ENCODE measurements at places on chromosomes 12 and 14.

GRCh38 chr14:31255286-31255685 is 47.7 kb upstream of the HECTD1 start:
- DNase-seq: no peak

DNA sequence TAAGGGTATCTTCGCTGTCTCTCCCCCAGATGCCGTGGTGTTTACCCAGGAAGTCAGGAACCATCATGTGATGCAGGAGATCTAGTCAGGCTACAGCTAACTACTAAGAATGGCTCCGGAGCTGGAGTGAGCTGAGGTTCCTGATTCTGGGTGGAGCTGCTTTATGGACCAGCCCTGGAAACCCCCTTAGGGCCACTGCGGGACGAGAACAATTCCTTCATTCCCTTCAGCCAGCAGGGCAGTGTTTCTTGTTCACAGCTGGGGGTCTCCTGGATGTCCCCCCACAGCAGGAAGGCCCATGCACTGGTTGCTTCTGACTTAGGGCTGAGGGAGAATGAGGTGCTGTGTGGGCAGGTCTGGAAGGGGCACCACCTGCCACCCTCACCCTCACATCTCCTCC is 199.3 kb downstream of the ADGRD1 start:
- DNase-seq: no peak

DNA sequence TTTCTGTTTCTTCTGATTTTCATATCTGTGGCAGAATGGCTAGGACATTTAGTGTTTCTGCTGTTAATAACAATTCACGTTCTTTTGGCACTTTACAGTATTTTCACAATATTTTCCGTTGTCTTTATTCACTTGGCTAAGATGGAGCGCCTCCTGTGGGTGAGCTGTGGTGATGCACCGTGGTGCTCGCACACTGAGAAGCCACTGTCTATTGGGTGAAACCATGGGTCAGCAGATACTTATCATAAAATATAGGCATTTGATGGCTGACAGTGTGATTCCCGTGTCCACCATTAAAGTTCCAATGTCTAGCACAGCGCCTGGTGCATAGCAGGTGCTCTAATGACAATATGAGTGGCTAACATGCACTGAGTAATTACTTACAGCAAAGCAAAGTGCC is 141.8 kb downstream of the VRK1 start:
- DNase-seq: no peak

DNA sequence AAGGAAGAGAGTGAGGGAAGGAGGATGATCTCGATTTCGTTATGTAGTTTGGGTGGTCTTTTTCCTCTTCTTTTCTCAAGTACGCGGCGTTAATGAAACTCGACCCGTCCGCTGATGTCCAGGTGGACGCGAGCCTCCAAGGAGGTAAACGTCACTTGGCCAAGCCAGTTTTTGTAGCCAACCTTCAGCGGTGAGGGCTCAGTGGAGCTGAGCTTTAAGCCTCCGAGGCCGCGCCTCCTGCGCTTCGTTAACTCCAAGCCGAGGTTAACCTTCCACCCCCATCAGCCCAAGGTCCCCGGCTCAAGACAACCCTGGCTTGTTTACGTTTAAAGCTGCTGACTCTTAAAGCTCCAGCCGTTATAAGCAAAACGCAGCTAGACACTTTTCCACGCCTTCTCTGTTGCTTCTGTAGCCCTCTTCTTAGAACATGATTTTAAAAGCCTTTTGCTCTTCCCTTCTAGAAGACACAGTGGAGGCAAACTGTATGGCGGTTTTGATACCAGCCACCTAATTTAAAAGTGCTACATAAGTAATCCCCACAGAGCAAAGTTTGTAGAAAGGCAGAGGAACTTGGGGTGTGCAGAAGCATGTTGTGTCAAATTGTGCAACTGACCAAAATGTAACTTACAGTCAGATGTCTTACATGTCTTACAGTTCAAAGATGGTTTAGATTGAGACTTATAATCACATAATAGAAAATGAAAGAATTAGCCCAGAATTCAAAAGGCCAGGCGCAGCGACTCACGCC is 923 bp upstream of the ITPR2 start:
- DNase-seq: peak; percentile 71

DNA sequence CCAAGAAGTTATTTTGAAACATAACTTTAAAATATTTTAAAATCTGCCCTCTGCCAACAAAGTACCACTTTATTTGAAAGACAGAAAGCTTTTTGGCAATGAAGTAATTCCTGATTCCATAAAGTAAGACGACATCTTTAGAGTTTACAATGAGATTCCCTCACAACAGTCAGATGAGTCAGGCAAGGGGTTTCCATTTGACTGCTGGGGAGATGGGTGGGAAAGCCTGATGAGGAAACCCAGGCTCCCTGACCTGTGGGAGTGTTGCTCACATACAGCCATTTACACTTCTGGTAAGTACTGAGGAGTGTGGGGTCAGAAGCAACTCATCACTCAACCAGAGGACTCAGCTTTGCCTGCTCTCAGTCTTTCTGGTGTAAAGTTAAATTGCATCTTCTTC is 10.2 kb downstream of the KITLG start:
- no peak for DNase-seq

- peak; percentile 37 for DNase-seq
These were observed 258.9 kb downstream of the VRK1 start for GRCh38 chr14:97056086-97056485.

- DNase-seq: no peak
These were observed 40.1 kb downstream of the KIAA0586 start for GRCh38 chr14:58467575-58467974.

- DNase-seq: no peak
These were observed 163.7 kb downstream of the CALM1 start for GRCh38 chr14:90560558-90560957.

DNA sequence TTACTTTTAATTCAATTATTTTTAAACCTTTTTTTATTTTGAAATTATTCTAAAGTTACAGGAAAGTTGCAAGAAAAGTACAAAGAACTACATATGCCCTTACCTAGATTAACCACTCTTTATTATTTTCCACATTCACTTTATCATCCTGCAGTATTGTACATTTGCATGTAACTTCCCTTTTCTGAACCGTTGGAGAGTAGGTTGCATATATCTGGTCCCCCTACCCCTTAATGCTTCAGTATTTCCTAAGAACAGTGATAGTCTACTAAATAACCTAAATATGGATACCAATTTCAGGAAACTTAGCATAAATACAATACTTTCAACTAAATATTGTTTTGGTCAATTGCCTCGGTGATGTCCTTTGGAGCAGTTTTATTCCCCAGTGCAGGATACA is 15.0 kb downstream of the G2E3 start:
- DNase-seq: no peak

DNA sequence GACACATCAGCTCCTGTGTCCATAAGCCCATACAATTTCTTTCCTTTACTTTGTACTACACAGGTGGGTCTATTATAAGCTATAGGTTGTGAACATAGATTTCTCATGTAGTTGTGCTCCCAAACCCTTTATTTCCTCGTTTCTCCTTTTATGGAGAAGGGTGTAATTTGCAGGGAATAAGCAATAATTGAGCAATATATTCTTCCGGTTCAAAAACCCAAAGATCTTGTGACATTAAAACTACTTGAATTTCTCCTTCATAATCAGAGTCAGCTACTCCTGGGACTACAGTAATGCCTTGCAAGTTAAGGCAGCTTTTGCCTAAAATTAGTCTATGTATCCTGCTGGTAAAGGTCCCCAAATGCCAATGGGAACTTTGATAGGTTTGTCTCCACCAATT is 19.1 kb upstream of the MAPKAPK5 start:
- DNase-seq: no peak

DNA sequence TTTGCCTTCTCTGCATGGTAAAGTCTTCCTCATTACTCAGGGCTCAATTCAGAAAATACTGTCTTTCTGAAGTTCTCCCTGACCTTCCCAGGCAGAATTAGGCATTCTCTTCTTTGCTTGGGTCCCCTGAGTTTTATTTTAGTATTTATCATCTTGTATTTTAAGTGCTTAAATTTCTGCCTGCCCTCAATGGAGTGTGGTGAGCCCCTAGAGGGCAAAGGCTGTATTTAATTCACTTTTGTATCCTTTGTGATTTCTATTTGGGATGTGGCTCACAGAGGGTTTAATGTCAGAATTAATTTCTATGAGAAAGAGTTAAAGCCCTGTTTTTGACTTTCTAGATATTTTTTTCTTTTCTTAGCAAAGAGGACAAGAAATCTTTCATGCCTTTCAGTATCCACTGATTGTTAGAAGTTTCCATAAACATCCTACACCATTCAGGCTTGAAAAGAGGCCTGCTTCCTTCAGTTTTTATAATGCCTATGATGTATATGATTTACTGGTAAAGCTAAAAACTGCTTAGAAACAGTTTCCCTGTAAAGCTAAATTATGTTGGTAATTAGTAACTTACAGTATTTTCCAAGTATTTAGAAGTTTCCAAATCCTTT is 55.6 kb upstream of the PTPRB start:
- DNase-seq: no peak

GRCh38 chr12:66929121-66929520 is 250.2 kb upstream of the GRIP1 start:
- DNase-seq: no peak

- peak; percentile 60 for DNase-seq
These were observed 155.5 kb downstream of the PRKCH start for GRCh38 chr14:61476754-61477410.

- no peak for DNase-seq
These were observed 484 bp downstream of the ALKBH1 start for GRCh38 chr14:77707355-77707723.

GRCh38 chr12:116455540-116456329 is 103.4 kb upstream of the MAP1LC3B2 start:
- DNase-seq: no peak

DNA sequence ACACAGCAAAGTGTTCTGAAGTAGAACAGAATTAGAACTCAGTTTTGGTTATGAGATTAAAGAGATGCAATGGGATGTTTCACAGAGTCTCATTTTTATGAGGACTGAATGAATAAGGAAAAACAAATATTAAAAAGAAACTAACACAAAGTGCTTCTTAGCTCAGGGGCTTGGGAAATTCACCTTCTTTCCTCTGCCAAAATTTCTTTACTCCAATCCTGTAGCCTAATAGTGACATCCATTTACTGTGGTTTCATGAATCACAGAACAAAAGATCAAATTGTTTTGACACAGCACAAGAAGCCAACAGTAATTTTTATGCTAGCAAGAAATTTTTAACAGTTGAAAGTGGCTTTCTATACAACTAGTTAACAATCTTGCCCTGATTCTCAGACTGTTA is 37.7 kb downstream of the AREL1 start:
- DNase-seq: no peak

GRCh38 chr12:105417732-105418131 is 87.2 kb downstream of the C12orf75 start:
- no peak for DNase-seq

DNA sequence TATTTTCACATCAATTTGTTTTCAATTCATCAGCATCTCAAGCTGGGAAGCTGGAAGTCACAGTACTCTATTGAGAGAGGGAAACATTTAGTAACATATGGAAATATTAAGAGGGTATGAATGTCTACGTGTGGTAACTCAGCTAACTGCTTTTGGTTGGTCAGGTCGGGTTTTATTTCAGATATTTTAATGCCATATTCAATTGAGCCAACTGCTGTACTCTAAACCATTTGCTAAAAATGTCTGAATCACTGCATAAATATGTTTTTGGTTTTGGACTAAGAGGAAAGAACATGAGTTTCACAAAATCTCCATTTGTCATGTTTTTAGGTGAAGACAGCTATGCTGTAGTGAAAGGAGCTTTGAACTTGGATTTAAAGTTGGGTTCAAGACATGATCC is 18.9 kb upstream of the PPFIBP1 start:
- DNase-seq: no peak

DNA sequence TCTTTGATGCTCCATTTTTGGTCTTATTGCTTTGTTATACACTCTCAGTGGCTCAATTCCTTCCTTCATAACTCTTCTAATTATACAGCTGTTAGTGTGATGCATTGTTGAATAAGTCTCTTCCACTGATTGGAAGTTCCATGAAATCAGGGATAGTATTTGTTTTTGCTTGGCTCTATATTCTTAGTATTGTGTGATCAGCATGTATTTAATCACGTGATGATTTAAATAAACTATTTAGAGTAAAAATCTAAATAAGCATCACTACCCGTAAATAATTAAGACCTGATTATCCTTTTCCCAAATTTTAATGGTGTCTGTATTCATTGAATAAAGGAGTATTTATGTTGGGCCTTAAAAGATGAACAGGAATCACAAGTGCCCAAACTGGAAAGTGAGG is 355.7 kb downstream of the NPAS3 start:
- no peak for DNase-seq

- no peak for DNase-seq
These were observed 346.2 kb upstream of the FAR2 start for GRCh38 chr12:28802706-28803438.

DNA sequence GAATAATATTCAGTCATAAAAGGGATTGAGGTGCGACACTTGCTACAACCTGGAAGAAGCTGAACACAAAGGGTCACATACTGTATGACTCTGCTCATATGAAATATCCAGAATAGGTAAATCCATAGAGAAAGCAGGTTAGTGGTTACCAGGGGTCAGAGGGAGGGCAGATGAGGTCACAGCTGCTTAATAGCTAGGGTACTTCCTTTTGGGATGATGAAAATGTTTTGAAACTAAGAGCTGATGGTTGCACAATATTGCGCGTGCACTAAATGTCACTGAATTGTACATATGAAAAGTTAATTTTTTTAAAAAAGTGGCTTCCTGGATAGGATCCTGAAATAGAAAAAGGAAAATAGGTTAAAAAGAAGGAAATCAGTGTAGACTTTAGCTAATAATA is 23.8 kb downstream of the NEUROD4 start:
- no peak for DNase-seq

Measured in DND-41 (cell line).